ENCODE measurements at places on chromosomes 2 and 18.

GRCh38 chr2:111936881-111937280 is 38.5 kb downstream of the MERTK start:
- DNase-seq, result no peak

GRCh38 chr18:55034742-55035141 is 75.5 kb upstream of the CCDC68 start:
- no peak for DNase-seq

GRCh38 chr2:26456440-26457250 is 21.3 kb downstream of the OTOF start:
- DNase-seq, result no peak

DNA sequence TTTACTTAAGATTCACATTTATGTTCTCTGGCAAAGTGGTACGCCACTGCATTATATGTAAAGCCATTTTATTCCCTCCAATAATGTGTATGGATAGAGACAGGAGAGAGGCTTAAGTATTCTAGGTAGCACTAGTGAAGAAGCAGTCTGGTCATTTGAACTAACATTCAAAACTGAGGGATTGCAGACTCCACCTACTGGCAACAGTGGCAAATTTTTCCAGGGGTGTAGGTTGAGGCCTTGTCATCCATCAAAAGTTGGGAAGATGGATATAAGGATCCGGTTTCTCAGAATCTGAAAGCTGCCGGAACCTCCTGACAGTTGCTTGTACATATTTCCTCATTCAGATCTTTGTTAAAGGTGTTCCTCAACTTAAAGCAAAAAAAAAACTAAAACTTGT is 465.5 kb upstream of the FSHR start:
- DNase-seq, result no peak

GRCh38 chr2:160993654-160994061 is 166.6 kb upstream of the TANK start:
- no peak for DNase-seq
